ENCODE measurements at places on chromosomes 1 and 21. TPM values are rescaled to one million over a fixed set of nuclear protein-coding genes. Genes with fewer than 3 reads are reported as not detected.
A peak's percentile ranks its signal among the peaks of the same experiment; 100 is the strongest.

The TBCE gene
- 10.9 TPM for total RNA-seq

DNA sequence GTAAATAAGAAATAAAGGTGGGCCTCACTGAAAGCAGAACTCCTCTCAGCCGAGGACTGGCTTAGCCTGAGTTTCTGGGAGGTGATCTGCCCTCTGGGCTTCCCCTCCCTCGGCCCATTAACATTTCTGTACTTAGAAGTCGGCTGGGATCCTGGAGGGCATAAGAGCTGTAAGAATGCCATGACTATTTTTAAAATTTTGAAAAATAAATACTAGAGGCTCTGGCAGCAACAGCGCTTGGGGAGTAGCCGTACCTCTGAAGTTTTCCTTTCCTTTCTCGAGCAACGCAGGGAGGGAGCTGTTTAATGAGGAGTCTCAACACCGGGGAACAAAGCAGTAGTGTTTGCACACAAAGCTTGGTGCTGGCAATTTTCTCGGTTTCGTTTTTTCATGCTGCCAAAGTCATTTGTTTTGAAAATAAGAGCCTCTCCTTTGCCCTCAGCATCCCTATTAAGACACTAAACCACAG is 498.7 kb downstream of the SMYD3 start:
- no peak for DNase-seq

DNA sequence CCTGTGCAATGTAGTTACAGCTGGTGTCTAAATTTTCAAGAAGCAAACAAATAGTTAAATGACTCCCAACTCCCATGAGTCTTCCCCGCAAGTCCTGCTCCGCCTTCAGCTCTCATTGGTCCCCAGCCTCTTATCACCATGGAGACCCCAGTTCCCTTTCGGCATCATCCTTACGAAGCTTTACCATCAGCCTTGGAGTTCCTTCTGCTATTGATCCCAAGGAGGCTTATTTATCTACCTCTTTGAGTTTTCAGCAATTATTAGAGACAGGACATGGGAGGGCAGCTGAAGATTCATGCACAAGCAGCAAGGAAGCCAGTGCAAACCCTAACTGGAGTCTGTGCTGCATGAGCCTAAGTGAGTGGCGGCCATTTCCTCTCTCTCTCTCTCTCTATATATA is 12.3 kb downstream of the KCNA2 start:
- DNase-seq: no peak

GRCh38 chr1:189312499-189312898 is 1165.2 kb downstream of the BRINP3 start:
- no peak for DNase-seq

- peak; percentile 51 for DNase-seq
These were observed 14.3 kb downstream of the NADK start for GRCh38 chr1:1763657-1764621.

DNA sequence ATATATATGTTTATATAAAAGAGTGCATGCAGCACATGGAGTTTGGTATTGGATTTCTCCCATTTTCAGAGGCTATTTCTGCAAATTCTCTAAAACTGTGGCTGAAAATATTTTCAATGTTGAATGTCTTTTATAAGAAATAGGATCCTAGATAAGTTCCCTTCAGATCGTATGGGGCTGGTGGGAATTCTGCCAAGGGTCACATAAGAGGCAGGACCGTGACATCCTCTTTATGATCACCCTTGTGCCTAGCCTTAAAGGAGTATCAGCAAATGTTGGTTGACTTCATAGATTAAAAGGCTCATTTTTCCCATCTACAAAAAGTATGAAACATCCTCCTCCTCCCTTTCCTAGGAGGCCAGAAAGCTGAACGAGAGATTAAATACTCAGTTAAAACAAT is 1.3 kb upstream of the IFNAR2 start:
- no peak for DNase-seq

DNA sequence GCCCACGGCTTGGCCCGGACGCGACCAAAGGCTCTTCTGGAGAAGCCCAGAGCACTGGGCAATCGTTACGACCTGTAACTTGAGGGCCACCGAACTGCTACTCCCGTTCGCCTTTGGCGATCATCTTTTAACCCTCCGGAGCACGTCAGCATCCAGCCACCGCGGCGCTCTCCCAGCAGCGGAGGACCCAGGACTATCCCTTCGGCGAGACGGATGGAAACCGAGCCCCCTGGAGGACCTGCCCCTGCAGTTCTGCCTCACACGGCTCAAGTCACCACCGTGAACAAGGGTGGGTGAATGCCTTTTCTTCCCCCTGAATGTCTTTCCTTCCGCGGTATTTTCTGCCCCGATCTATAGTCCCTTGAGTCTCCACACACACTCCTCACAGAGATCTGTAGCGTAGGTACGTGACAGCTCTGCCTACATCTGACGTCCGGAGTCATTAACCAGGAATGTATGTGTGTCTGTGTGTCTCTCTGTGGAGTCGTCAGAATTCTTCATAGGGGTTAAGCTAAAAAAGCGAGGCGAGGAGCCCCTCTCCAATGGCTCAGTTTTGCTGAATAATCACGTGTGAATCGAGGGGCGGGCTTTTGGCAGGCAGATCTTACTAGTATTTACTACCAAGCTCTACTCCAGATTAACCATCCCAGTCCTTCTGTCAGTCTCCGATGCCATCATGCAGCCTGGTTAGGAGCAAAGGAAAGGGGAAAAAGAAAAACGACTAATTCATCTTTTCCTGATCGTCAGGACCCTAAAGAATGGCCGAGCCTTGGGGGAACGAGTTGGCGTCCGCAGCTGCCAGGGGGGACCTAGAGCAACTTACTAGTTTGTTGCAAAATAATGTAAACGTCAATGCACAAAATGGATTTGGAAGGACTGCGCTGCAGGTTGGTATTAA is at the start of gene CDKN2C:
TSS of gene CDKN2C (plus strand) at position 635 of the 898 bp plus-strand sequence. CDS start at position 759, 124 bp downstream.
- DNase-seq: peak; percentile 66

- DNase-seq: no peak
These were observed 114.1 kb downstream of the LHX4 start for GRCh38 chr1:180343921-180344769.

DNA sequence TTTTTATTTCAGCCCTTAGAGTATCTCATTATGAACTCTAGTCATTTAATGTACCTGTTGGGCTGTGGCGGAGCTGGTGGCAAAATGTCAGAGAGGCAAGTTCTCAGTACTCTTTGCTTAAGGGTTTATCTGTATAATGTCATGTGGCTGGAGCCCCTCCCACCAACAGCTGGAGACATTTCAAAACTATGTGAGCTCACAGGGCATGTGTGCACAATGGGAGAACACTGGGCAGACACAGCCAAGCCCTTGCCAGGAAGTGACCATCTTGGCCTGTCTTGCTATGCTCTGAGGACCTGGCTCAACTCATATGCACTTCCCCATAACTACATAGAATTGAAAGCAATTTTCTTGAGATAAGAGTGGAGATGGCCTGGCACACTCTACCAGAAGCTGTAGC is 296.4 kb downstream of the PTPRU start:
- no peak for DNase-seq

DNA sequence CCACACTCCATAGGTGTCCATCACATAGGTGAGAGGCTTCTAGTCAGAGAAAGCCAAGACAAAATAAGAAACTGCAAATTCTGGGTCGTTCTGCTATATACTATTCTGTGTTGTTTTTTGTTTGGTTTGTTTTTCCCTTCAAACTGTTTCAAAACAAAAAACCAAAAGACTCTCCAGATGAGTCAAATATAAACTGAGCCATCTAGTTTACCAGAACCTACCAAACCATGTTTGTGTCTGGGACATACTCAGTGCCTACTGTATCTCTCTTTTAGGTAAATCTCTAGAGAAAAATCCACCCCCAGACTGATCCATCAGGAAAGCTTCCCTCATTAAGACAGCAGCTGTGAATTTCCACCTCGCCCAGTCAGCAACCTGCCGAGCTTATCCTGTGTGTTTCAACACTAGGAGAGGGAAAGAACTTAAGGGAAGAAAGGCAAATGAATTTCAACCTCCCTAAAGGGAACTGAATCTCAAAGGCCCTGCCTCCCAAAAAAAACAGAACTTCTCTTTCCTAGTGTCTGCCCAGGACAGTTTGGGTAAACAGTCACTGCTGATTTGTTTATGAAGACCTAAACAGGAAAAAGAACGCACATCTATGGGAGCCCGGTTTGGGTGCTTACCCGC is 17.2 kb downstream of the PPT1 start:
- no peak for DNase-seq

DNA sequence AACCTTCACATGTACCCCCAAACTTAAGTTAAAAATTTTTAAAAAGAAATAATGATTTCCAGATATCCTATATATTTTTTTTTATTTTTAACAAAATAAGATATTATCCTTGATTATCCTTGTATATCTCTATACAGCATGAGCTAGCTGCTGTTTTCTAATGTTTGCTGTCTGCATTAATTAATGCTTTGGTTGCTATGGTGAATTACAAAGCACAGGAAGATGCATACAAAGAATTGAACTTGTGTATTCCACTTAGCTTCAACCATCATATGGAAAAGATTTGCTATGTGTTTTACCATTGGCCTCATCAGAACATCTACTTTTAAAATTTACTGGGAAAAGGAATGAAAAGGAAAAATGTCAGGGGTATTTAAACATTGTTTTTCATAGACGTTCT is 35.4 kb downstream of the VPS45 start:
- DNase-seq: no peak

DNA sequence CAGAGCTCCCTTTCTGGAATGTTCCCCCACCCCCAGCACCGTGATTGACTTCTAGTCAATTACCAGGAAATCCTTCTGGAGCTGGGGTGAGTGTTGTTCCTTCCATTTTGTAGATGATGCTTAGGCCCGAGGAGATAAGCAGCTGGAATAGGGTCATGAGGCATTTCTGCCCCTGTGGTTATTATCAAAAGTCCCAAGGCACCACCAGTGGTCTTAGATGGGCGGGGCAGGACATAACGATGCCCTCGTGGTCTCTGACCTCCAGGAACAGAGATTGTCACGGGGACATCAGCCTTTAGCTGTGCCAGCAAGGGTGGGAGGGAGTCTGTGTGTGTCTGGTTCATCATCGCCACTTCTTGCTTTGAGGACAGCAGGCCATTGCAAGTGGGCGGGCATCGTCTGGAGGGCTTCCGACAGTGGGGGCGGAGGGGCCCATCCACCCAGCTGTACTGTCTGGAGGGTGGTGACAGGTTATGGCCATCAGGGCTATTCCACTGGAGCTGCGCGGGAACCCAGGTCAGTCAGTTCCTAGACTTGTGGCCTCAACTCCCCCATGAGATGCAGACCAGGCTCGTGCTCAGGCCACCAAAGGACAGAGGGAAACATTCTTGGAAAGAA is 22.6 kb downstream of the TNFRSF8 start:
- no peak for DNase-seq

- DNase-seq: no peak
These were observed 71.8 kb downstream of the PBX1 start for GRCh38 chr1:164630626-164631396.

DNA sequence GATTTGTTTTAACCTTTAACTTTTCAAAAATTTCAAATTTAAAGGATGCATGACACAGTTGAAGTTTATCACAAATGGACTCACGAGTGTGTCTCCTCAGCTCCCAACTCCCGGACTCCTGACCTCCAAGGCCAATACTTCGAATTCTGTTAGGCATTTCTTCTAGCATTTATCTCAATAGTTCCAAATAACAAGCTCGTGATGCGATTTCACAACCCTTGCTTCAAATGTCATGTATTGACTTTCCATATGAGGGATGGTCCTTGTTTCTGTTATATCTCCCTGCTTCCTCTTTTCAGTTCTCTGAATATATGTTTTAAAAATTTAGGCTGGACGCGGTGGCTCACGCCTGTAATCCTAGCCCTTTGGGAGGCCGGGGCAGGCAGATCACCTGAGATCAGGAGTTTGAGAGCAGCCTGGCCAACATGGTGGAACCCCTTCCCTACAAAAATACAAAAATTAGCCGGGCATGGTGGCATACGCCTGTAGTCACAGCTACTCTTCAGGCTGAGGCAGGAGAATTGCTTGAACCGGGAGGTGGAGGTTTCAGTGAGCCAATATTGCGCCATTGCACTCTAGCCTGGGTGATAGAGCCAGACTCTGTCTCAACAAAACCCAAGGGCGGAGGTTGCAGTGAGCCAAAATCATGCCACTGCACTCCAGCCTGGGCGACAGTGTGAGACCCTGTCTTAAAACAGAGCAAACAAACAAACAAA is 52.0 kb upstream of the TINAGL1 start:
- DNase-seq: no peak

Data from omental fat pad (tissue), 4 donors.